ENCODE measurements at places on chromosomes 16 and 17.

GRCh38 chr17:20961586-20961985, 81.2 kb downstream of the USP22 start:
- DNase-seq = peak; percentile 96

DNA sequence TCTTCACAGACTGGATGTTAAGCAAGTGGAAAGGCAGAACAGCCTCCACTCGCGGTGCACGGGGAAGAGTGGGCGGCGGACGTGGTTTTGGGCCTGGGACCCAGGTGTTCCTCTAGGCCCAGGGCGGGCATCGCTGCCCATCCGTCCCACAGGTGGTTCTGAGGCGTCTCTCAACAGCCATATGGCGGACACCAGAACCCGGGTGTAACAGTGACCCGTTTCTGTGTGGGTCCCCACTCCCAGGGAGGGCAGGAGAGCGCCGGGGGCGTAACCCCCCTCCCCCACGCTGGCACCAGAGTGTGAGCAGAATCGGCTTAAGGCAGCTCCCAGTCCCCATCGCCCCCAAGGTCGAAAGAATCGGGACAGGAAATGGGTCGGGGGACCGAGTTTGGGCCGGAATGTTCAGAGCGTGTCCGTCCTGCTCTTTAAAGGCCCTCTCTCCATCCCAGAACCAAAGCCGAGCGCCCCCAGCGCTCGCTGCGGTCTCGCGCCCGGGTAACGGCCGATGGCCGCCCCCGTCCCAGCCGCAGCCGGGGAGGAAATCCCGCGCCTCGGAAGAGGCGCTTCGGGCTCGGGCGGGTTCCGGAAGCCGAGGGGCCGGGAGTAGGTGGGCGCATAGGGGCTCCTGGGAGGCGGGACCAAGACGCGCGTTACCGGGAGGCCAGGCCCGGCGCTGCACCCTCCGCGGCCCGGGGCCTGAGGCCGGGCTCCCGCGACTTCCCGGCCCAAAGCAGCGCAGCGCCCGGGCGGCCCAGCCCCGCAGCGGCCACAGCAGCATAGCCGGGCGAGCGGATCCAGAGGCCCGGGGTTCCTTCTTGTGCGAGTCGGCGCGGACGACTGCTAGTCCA, at the start of gene TK2:
Gene TK2 (minus strand): TSS at position 839 of the 848 bp plus-strand sequence. CDS start 61 bp downstream, at position 778.
- peak; percentile 74 for DNase-seq

- no peak for DNase-seq
Observed at GRCh38 chr17:65455972-65456343, 105.5 kb downstream of the AXIN2 start.

DNA sequence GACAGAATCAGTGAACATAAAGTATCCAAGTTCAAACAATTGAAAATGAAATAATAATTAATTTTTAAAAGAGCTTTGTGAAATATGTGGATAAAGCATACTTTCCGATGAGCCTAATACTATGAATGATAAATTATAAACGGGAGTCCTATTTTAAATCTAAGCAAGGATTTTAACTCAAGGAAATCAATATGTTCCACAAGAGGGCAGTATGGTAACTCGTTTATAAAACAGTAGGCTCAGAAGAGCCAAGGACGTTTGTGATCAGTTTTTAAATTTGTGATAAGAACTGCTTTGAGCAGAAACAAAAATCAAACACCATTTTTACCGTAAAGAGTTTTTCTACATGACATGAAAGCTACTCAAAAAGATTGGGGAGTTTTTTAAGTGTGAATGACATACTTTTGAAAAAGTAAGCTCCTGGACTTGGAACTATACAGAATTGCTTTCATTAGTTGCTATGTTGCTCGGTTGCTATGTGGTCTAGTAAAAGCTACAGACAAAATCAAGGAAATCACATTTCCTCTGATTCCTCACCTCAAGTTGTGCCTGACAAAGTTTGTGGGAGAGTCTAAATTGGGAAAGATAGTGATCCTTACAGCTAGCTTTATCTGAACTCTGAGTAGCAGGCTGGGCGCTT, 11.8 kb upstream of the TEKT1 start:
- DNase-seq = peak; percentile 73

- peak; percentile 26 for DNase-seq
Observed at GRCh38 chr17:31573047-31573446, 181.6 kb downstream of the RAB11FIP4 start.

DNA sequence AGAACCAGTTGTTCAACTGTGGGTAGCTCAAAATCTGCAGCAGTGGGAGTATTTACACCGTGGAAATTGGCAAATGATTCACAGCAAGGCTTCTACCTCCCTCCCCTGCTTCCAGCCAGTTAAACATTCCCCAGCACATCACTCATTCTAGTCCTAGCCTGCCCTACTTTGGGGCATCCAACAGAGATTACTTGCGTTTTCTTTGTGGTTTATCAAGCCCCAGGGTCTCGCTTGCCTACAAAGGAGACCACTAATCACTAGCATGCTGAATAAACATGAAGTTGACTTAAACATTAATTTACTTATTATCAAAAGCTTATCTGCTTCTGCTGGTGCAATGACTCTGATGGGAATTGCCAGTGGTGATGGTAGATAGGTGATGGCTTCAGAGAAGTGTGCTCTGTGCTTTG, 94.5 kb downstream of the MARF1 start:
- DNase-seq = peak; percentile 31

DNA sequence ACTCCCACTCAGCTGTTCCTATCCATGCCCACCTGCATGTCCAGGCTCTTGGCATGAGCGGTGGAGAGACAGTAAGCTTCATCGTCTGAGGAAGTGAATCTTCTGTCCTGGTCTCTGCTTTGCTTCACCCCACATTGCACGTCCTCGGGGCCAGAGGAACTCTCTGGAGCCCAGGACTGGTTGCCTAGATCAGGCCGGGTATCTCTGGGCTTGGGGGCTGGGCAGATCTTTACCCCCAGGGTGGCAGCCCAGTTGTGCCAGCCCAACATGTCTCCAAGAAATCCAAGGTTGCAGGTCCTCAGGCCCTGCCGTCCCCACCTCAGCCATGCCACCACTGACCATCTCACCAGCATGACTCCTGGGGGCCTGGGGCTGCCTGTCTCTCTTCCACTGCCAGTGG, 58.3 kb downstream of the BEAN1 start:
- no peak for DNase-seq

- DNase-seq = no peak
Observed at GRCh38 chr17:50967795-50968194, 101.6 kb upstream of the TOB1 start.

- DNase-seq = no peak
Observed at GRCh38 chr17:78725448-78726021, 56.5 kb downstream of the CYTH1 start.

DNA sequence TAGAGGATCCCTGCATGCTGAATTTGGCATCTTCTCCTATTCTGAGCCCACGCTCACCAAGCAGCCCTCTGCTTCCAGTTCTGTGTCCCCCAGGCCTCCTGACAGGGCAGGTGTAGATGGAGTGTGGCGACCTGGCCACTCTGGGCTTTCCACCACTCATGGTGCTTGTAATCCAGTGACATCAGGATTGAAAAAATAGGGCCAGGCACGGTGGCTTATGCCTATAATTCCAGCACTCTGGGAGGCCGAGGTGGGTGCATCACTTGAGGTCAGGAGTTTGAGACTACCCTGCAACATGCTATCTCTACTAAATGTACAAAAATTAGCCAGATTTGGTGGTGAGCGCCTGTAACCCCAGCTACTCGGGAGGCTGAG, 29.4 kb downstream of the UNK start:
- DNase-seq = no peak

DNA sequence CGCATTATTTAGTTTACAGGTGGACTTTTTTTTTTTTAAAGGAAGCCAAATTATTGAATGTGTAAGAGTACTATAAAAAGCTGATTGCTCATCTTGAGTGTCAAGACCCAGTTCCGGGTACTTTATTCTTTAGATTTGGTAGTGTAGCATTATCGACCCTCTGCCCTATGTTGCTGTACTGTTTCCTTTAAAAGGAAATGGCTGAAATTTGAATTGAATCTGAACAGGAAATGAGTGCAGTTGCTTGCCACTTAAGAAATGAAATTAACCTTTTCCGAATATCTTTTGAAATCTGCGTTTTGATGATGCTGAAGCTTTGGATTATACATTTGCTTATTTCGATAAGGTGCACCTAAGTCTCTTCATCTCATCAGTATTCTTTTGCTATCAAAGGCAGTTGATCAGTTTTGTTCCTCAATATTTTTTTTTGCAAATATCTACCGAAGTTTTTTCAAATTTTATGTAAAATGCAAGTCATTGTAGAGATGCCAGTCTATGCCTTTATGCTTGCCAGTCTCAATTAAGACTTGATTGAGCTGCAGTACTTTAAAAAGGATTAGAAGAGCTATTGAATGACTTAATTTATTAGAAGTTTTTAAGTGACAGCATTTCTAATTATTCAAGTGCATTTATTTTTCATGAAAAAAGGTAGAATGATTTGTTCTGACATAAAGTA, 1.8 kb downstream of the GGNBP2 start:
- DNase-seq = no peak

DNA sequence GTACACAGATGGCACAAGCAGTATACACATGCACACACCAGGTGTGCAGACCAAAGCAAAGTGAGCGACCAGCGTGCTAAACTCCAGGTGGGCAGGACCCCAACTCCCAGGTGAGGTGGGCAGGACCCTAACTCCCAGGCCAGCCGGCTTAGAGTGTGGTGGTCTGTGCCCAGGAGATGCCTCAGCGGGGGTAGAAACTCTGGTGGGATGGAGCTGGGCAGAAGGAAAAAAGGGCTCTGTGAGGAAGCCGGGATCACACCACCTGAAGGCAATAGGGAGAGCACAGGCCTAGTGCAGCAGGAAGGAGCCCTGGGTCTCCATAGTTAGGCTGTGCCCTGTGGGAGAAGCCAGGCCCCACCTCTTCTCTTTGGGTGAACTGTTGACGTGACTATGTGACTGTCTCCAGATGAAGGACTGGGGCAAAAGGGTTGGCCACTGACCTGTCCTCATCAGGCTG, 1.6 kb upstream of the FOXJ1 start:
- DNase-seq = no peak

- no peak for DNase-seq
Observed at GRCh38 chr16:69431948-69432468, 7.6 kb downstream of the CYB5B start.

GRCh38 chr16:67748834-67749233, 29.7 kb upstream of the GFOD2 start:
- DNase-seq = peak; percentile 77

DNA sequence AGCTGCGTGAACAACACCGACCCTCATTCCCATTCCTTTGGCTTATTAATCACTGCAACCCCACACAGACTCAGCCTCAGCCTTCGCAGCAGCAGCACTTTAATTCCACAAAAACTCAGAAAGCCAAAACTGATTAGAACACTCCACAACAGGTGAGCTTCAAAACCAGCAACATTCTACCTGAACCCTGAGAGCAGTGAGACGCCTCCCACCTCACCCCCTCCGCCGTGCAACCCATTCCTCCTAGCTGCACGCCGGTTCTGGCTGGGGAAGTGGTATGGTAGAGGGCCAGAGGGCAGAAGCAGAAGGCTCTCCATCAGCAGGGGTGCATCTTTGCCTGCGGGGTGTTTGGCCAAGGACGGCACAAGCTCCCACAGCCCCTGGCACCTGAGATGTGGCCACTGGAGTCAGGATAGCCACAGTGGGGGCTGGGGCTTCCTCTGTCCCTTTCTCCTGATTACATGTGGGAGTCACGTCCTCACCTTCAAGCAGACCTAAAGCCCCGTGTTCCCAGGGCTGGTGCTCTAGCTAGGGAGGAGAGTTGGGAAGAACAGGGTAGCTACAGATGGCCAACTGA, 1.6 kb downstream of the BORCS6 start:
- DNase-seq = no peak

- DNase-seq = peak; percentile 63
Observed at GRCh38 chr17:76515274-76515949, 14.2 kb upstream of the RHBDF2 start.

GRCh38 chr17:4198995-4199394, 56.0 kb downstream of the CYB5D2 start:
- no peak for DNase-seq

- DNase-seq = no peak
Observed at GRCh38 chr17:80291691-80292487, 31.2 kb downstream of the RNF213 start.

- no peak for DNase-seq
Observed at GRCh38 chr17:71935341-71935740, 185.5 kb upstream of the SOX9 start.

- DNase-seq = peak; percentile 55
Observed at GRCh38 chr16:70782237-70782636, 18.7 kb downstream of the VAC14 start.

GRCh38 chr16:87550495-87550961, 51.8 kb upstream of the JPH3 start:
- peak; percentile 13 for DNase-seq

DNA sequence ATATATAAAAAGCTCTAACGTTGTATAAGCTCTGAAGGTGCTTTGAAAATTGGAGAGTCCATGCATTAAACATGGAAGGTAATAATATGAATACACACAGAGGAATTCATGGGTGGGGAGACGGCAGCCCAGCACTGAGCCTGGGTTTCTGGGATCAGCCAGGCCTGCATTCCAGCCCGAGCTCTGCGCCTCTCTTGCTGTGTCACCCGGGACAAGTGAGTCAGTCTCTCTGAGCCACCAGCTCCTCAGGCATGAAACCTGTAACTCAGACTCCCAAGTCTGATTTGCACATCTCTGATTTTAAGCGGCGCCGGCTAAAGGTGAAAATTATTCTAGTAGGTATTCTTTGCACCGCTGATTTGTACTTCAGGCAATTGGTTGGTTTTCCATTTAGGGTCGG, 238.8 kb downstream of the MRTFB start:
- DNase-seq = peak; percentile 98

- no peak for DNase-seq
Observed at GRCh38 chr16:88687676-88688012, 1.3 kb upstream of the SNAI3 start.

DNA sequence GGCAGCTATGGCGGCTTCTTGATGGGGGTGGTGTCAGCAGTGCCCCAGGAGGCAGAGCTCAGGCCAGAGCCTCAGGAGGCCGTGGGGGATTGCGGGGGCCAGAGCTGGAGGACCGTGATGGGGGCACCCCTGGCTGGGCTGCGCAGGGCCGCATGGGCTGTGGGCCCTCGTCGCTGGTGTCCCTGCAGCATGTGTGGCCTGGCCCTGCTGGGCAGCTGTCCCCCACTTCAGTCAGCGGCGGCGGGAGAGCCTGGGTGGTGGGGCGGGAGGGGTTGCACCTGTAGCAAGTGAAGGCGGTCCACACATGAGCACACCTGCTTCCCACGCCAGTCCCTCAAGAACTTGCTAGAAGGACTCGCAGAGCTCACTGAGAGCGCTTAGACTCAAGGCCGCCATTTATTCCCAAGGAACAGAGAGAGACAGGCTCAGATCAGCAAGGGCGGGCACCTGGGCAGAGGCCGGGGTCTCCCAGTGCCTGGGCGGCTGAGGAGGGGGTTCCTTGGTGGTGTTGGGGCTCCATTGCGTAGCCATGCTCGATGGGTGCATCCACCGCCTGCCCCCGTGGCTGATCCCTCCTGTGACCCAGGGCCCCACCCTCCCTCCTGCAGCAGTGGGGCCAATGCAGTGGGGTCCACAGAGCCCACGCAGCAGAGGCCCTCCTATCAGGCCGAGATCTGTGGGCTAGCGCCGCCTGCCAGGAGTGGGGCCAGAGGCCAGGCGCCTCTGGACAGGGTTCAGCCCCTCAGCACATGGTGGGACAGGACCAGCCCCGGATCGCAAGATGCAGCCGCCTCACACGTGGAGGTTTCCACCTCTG, 15.7 kb downstream of the PRSS27 start:
- no peak for DNase-seq

GRCh38 chr16:66751053-66751302, 431 bp downstream of the DYNC1LI2 start:
- DNase-seq = no peak

Measured in epithelial cell of esophagus (primary cell).